Adipose tissue (tissue), 3 donors: ENCODE measurements at places on chromosomes 2 and 18. TPM values are rescaled to one million over a fixed set of nuclear protein-coding genes. Genes with fewer than 3 reads are reported as not detected.

Gene KIAA2012
- polyA plus RNA-seq = not detected

Gene HADHA
- 176 TPM for polyA plus RNA-seq

Gene ZEB2
- 76.3 TPM for polyA plus RNA-seq

Gene SGO2
- 0.40 TPM for polyA plus RNA-seq

Gene C2orf66
- 0.82 TPM for polyA plus RNA-seq

Gene IL37
- not detected for polyA plus RNA-seq

Gene ZBTB7C
- polyA plus RNA-seq = 0.53 TPM

Gene NTSR2
- 2.2 TPM for polyA plus RNA-seq

Gene RETREG2
- 40.2 TPM for polyA plus RNA-seq

Gene SLC4A5
- polyA plus RNA-seq = 0.32 TPM

Gene SERPINB5
- 0.22 TPM for polyA plus RNA-seq

Gene UNC80
- 0.41 TPM for polyA plus RNA-seq

Gene MDH1B
- 0.55 TPM for polyA plus RNA-seq

Gene ZSWIM2
- 0.34 TPM for polyA plus RNA-seq
